ENCODE measurements at places on chromosomes 3 and 15.

GRCh38 chr3:47414666-47415587, 34.1 kb downstream of the PTPN23 start:
- ATAC-seq: no peak

- no peak for ATAC-seq
These were observed 102.7 kb downstream of the PTPRG start for GRCh38 chr3:61664105-61664482.

GRCh38 chr3:59908701-59909100, 858.9 kb upstream of the CFAP20DC start:
- ATAC-seq: no peak

- no peak for ATAC-seq
These were observed 32.8 kb downstream of the CDIN1 start for GRCh38 chr15:36612063-36612788.

DNA sequence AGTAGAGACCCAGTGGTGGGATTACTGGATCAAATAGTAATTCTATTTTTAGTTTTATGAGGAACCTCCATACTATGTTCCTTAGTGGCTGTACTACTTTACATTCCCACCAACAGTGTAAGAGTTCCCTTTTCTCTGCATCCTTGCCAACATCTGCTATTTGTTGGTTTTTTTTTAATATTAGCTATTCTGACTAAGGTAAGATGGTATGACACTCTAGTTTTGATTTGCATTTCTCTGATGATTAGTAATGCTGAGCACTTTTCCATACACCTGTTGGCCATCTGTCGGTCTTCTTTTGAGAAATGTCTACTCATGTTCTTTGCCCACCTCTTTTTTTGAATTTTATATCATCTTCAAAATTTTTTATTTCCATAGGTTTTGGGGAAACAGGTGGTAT, 34.2 kb upstream of the RAP2B start:
- no peak for ATAC-seq

GRCh38 chr3:52742418-52743041, 28.2 kb downstream of the NEK4 start:
- ATAC-seq: no peak

DNA sequence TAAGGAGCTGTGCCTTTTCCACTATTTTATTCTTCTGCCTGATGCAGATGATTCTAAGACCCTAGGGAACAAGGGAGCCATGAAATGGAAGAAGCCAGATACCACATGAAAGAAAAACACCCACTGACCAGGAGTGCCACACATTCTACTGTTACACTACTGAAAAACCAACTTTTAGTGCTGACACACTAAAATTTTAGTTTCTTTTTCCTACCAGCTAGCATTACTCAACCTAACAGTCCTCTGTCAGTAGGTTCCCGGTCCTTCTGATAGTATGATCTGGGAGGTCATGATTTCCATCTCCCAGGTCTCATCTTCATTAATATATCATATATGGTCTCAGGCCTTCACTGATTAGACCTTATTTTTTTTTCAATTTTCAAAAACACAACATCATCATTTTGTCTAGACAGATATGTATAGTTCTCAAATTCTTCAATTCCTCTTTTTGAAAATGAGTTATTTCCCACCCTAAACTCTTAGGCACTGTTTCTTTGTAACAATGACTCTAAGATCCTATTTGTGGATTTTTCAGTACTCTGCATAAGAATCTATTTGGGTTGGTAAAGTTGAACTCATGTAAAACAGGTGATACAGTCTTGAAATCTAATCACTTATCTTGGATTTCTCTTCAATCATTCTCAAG, 321.8 kb downstream of the CTNNB1 start:
- no peak for ATAC-seq

GRCh38 chr15:55422089-55422488, 13.8 kb downstream of the PIERCE2 start:
- ATAC-seq: no peak

DNA sequence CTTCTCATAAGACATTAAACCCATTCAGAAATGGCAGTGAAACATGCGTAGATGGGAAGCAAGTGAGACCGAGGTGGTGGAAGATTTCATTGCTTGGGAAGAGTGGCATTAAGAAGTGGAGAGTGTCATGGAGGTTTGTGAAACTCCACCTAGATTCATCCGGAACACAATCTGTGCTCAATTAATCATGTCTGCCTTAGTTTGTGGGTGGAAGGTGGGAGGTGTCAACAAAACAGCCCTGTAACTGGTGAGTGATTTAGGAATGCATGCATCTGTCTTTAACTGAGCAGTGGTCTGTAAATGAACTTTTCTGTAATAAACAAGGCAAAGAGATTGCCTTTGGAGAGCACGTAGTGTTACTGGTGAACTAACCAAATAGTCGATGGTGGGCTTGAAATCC, 113.7 kb downstream of the WNT5A start:
- ATAC-seq: no peak

- peak; percentile 83 for ATAC-seq
These were observed 45.9 kb downstream of the SUMF1 start for GRCh38 chr3:4421121-4421520.

DNA sequence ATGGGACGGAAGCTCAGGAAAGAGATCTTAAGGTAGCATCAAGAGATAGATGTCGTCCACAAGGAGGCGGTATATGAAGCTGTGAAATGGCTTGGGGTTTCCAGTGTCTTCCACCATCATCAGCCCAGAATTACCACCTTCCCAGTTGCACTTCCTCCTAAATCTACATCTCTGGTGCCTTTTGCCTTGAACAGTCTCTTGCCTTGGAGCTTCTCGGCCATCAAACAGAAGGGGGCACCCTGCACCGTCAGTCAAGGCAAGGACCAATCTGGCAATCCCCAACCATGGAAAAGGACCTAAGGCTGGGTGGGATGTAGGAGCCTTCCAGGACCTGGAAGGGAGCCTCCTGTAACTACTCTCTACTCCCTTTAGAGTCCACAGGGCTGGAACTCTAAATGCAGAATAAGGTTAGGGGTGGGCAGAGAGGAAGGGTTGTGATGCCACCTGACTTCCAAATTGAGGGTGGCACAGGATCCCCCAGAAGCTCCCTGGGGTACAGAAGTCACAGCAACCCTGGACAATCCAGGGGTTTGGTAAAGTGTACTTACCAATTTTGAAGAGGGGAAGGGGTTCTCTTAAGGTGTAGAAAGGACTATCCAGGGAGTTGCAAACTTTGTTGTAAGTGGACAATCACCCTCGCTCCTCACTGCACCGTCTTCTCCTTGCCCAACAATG, 1.0 kb upstream of the RYR3 start:
- ATAC-seq: no peak

- ATAC-seq: no peak
These were observed 126.7 kb downstream of the TUSC7 start for GRCh38 chr3:116836286-116836685.

GRCh38 chr3:32334675-32335074, 57.0 kb upstream of the CMTM7 start:
- ATAC-seq: no peak

- no peak for ATAC-seq
These were observed 1090.0 kb downstream of the OTOL1 start for GRCh38 chr3:162586591-162586990.

GRCh38 chr15:92654662-92655061, 913 bp downstream of the FAM174B start:
- ATAC-seq: no peak

Data from stimulated activated memory B cell treated with anti-CD40 and anti-IgM and Interleukin-4, amounts not matched to agents 10 μg/mL and 1 μg/mL and 100 μg/mL, for 72 hours (primary cell).